Stimulated activated CD4-positive, alpha-beta T cell treated with anti-CD3 and anti-CD28 coated beads, TNF-alpha, amount 100 ng/mL, for 24 hours (primary cell): ENCODE measurements at places on chromosomes 13 and 19.

DNA sequence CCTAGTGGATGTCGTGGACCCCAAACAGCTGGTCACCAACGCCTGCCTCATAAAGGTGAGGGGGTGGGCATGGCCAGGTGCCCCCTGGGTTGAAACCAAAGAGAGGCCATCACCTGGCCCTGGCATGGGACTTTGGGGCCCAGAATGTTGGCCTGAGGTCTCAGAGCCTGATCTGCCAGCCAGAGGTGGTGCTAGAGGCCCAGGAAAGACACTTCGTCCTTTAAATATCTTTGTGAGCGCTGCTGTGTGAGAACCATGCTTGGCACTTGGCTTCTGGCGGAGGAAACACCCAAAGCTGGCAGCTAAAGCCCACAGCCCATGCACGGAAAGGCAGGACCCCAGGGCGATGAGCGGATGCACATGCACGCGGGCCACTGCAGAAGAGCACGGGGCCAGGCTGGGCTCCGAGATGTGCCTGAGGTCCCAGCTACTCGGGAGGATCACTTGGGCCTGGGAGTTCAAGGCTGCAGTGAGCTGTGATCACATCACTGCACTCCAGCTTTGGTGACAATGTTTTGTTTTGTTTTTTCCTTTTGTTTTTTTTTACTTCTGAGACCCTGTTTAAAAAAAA lies 4.3 kb upstream of the ADM5 start:
- DNase-seq: no peak

GRCh38 chr13:21909331-21909730 lies 238.5 kb downstream of the FGF9 start:
- DNase-seq: no peak

GRCh38 chr19:33207040-33207620 lies 13.0 kb downstream of the LRP3 start:
- DNase-seq: no peak

DNA sequence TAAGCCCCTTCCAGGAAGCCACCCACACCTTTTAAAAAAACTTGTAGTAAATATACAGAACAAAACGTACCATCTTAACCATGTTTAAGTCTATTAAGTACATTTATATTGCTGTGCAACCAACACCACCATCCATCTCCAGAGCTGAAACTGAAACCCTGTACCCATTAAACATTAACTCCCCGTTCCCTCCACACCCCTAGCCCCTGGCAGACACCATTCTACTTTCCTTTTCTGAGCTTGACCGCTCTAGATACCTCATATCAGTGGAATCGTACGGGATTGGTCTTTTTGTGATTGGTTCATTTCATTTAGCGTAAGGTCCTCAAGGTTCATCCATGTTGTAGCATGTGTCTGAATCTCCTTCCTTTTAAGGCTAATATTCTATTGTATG lies 13.0 kb upstream of the SPATA13 start:
- no peak for DNase-seq

- no peak for DNase-seq
Observed at GRCh38 chr13:38530492-38530891, 156.4 kb upstream of the FREM2 start.

- DNase-seq: no peak
Observed at GRCh38 chr13:94227255-94227879, 252.1 kb downstream of the DCT start.

DNA sequence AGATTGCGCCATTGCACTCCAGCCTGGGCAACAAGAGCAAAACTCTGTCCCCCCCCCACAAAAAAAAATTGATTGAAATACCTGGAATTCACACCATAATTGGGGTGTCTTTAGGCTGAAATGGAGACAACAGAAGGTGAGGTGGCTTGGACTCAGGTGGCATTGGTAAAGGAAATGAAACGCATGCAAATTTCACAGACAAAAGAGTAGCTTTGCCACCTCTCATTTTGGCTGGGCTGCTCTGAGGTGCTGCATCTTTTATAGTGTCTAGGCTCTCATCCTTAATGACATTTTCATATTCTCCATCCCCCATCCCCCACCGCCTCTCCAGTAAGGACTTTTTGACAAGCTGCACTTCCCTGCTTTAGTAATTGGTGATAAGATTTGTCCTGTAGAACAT lies 6.9 kb downstream of the UBE2L5 start:
- no peak for DNase-seq

DNA sequence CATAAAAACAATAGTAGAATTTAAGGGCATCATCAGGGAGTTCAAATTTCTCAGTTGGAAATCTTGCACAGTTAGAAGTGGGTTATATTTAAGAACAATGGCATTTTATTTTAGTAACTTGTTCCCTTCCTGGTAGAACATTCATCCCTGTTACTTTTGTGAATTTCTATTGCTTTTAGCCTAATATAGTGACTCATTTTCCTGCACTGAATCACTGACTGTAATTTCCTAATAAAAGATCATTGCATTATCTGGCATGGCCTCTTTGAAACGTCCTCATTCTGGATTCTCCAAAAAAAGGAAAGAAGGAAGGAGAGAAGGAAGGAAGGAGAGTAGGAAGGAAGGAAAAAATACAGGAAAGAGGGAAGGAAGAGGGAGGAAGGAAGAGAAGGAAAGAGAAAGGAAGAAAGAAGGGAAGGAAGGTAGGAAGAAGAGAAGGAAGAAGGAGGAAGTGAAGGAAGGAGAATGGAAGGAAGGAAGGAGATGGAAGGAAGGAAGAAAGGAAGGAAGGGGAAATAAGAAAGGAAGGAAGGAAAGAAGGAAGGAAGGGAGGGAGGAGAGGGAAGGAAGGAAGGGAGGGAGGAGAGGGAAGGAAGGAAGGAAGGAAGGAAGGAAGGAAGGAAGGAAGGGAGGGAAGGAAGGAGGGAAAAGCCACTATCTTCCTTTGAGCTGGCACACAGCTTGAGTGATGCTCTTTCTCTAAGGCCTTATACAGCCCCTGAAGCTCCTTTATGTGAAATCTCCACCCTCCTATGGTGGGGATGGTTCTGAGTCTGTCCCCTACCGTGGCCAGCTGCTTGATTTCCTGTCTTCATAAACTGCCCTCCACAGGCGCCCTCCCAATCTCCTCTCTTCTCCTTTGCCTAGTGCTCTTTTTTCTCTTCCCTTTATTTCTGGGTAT lies 29.8 kb upstream of the TM9SF2 start:
- no peak for DNase-seq
